ENCODE measurements at places on chromosomes 7 and 10. TPM values are rescaled to one million over a fixed set of nuclear protein-coding genes. Genes with fewer than 3 reads are reported as not detected.

The GPRIN2 gene
- polyA plus RNA-seq = 4.0 TPM

- DNase-seq = no peak
Measured at GRCh38 chr10:86922553-86922961, 34.9 kb downstream of the MMRN2 start.

DNA sequence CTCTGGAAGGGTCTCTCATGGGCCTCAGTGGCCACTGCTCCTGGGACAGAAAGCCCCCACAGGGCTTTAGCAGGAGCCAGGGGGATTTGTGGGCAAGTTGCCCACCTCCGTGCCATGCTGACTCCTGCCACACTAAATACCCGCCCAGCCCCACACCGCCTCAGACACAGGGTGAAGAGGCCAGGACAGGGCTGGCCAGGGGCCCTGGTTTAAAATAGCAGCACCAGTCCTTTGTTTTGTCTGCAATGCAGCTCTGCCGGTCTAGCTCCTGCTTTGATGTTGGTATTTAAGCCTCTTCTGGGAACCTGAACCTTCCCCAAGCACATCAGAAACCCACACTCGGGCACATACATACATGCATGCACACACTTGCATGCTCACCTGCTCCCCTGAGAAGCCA is 14.4 kb upstream of the TNRC18 start:
- DNase-seq = no peak

The TUBAL3 gene
- polyA plus RNA-seq = 0.40 TPM

The CPA1 gene
- 1.9 TPM for polyA plus RNA-seq

Data from left kidney (tissue), 8 donors.